Stimulated activated CD4-positive, alpha-beta T cell treated with anti-CD3 and anti-CD28 coated beads, Interleukin-15, amount 100 ng/mL, for 1 hour (primary cell): ENCODE measurements at places on chromosomes 13 and 19.

GRCh38 chr13:39385621-39386231 is 217.3 kb downstream of the LHFPL6 start:
- no peak for DNase-seq

DNA sequence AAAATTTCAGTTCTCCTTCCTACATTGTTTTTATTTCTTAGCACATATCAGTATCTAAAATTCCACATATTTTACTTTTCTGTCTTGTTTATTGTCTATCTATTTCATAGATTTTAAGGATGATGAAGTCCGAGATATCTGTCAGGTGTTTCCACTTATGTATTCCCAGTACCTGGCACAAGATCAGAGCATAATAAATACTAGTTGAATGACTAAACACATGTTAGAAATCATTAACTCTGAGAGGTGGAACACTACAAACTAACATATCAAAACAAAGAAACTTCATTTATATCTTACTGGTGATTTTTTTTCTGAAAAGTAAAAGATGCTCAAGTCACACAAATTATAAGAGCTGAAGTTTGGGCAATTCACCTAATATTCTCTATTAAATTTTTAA is 1208.3 kb downstream of the PCDH9 start:
- DNase-seq, result no peak

DNA sequence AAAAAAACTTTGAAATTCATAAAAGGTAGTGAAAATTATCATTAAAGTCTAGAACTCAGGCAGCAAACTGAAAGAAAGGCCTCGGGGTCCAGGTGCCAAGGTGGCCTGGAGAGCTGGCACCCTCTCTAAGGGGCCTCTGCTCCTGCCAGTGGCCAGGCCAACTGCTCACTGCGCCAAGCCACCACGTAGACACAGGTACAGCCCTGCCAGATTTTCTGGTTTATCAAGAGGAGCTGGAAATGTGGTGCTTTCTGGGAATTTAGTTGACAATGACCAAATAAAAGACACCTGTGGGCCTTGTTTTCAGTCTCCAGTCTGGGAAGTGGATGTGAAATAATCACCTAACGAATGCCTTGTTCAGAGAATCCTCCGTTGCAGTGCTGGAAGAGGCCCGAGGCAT is 22.8 kb downstream of the ZNF574 start:
- no peak for DNase-seq

GRCh38 chr13:43058318-43058674 is 34.9 kb downstream of the DNAJC15 start:
- no peak for DNase-seq

DNA sequence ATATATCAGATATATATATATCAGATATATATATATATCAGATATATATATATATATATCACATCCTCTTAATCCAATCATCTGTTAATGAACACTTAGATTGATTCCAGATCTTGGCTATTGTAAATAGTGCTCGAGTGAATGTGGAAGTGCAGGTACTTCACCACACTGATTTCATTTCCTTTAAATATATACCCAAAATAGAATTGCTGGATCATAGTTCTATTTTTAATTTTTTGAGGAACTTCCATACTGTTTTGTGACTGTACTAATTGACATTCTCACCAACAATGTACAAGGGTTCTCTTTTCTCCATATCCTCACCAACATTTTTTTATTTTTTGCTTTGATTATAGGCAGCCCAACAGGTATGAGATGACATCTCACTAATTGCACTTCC is 277.5 kb downstream of the NHLRC3 start:
- DNase-seq, result no peak

DNA sequence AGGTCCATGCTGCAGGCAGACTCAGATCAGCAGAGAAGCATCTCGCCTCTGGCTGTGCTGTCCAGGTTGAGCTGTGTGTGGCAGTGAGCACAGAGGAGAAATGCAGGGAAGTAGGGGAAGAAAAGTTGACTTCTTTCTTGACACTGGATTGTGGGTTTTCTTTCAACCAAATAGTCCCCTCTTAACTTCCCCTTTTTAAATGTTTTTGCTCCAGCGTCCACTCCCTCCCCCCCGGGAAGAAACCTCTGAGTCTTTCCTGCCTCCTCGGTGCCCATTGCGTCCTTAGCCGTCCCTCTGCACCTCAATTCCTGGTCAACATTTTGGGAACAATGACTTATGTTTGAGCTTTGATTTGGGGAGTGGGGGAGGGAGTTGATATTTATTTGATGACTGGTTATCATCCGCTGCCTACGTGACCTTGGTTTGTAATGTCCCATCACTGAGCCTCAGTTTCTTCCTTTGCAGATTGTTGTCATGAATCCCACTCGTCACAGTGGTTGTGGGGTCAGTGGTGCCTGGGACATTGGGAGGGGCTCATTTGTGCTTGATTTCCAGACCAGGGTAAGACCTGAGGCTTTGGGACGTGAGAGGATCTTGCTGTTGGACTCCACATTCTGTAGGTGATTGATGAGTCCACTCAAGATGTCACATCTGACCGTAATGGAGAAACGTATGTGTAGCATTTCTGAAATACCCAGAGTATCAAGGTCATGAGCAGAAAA is at the start of gene LILRB2:
Gene LILRB2, minus strand, starts transcription at position 104 of the 722 bp plus-strand sequence. CDS start 614 bp downstream, outside the sequence.
- DNase-seq, result no peak

DNA sequence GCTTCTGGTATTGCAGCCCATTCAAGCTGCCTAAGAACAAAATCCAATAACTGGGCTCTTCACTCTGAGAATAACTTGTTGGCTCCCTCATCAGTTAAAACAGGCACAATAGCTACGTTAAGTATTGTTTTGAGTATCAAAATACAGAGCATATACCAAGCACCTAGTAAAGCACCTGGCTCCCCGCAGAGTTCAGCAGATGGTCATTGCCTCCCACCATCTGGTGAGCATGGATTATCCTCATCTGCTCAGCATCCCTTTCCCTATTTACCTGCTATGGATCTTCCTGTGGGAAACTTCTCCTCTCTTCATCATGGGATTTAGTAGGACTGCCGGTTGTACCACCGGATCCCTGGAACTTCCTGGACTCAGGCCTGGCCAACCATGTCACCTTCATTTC is 199.2 kb upstream of the MAB21L1 start:
- no peak for DNase-seq

DNA sequence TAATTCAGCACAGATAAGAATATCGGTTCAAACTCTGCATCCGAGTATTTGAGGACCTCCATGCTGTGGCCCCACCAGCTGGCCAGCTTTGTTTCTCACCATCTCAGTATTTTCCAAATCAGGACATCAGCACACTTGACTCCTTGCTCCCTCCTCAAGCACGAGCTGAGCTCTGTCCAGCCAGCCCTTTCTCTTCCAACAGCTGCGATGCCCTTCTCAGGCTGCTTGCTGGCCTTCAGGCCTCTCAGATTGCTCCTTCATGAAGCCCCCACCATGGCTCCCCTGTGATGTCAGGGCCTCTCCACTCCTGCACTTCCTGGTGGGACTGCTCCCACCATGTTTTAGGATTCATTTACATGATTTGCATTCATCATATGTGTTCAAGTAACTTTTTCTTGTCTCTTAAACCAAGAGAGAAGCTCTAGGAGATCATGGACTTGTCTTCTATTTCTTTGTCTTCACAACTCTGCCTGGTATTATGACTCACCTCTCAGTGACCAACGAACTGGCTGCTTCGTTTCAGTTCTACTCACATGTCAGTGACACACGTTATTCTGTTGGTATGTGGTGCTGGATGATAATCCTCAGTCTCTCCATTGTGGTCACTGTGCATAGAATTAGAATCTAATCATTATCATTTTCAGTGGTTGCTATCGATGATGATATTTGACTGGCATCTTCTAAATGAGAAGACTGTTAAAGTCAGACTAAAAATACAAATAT is 471.7 kb downstream of the EFNB2 start:
- no peak for DNase-seq

- peak; percentile 36 for DNase-seq
These were observed 799 bp downstream of the NR1H2 start for GRCh38 chr19:50377051-50377461.

DNA sequence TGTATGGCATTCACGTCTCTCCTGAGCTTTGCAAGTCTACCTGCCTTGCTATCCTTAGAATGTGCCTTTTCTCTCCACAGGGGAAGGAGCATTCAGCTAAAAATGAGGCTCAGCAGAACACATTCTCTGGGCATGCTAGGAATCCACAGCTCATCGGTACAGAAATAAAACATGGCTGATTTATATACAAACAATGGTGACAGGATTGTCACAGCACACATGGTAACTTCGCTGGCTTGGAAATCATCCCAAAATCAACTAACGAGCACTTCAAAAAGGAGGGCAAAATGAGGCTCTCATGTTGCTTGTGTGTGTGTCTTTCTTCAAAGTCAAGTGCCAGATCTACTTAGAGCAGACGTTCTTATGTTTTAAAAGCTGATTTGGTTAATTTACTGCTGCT is 373.0 kb downstream of the FGF14 start:
- DNase-seq, result no peak

GRCh38 chr13:27171827-27172494 is 350 bp upstream of the USP12 start:
- peak; percentile 90 for DNase-seq

DNA sequence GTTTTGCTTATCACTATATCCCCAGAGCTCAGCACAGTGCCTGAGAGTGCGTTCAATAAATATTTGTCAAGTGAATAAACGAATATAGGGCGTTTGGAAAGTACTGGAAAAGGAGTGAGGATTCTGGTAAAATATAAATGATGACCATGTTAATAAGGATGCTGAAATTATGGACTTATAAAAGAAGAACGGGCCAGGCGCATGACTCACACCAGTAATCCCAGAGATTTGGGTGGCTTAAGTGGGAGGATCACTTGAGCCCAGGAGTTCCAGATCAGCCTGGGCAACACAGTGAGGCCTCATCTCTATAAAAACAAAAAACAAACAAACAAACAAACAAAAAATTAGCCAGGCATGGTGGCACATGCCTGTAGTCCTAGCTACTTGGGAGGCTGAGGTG is 198.1 kb downstream of the VWA8 start:
- DNase-seq, result no peak

GRCh38 chr13:91358387-91358782 is 10.9 kb downstream of the MIR17HG start:
- DNase-seq, result no peak

DNA sequence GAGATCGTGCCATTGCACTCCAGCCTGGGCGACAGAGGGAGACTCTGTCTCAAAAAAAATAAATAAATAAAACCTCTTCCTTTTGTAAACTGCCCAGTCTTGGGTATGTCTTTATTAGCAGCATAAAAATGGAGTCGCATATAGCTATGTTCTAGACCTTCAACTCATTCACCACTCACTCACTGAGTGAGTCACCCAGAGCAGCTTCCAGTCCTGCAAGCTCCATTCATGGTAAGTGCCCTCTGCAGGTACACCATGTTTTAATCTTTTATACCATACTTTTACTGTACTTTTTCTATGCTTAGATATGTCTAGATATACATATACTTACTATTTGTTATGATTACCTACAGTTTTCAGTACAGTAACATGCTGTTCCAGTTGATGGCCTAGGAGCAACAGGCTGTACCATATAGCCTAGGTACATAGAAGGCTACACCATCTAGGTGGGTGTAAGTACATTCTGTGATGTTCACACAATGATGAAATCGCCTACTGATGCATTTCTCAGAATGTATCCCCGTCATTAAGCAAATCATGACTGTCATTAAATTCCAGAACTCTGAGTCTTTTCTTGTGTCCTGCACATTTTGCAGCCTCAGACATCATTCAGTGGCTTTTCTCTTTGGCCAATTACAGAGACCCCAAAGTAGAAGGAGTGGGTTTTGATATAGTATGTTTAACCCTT is 13.7 kb upstream of the FARP1 start:
- no peak for DNase-seq

DNA sequence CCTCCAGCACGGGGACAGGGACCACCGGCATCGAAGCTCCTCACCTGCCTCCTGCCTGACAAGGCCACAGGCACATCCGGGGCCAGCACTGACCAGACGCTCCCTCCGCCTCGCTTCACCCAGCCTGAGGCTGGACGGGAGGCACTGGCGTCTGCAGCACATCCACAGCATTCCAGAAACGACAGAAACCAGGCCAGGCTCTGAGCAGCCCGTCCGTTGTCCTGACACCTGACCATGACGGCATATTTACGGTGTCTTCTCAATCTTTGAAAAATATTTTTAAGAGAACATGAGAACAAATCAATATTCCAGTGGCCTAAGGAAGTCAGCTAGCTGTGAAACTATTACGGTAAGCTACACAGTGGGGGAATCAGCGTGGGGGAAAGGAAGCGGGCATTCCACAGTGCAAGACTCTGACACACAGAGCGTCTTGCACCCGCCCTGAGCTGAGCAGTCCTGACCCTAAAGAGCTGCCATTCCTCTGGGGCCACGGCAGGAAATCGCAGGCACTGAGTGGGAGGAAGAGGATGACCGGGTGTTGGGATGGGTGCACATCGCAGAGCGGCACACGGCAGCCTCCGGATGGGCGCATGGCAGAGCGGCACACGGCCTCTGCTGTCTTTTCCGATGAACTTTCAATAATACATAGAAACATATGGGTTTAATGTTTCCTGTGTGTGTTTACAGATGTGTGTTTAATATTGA is 26.8 kb downstream of the RASA3 start:
- no peak for DNase-seq

- no peak for DNase-seq
These were observed 148.0 kb downstream of the FOXO1 start for GRCh38 chr13:40518481-40518882.

- DNase-seq, result no peak
These were observed 108.3 kb downstream of the DOCK9 start for GRCh38 chr13:98869408-98870090.

- DNase-seq, result peak; percentile 58
These were observed 558 bp upstream of the PPAN start for GRCh38 chr19:10105509-10106099.

DNA sequence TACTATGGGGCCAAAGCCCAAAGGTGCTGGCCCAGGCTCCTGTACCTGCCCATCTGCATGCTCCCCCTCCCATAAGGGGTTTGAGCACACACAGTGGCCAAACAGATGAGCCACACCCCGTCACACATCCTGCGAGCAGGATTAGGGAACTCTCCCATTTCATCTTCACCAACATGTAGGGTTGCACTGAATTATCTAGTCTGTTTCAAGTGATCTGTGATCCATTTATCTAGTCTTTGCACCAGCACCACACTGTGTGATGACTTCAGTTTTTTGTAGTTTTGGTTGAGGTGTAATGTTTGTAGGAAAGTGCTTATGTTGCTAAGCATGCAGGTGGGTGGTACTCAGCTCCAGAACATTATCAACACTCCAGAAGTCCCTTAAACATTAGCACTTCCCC is 249.3 kb downstream of the MYO16 start:
- DNase-seq, result no peak

GRCh38 chr19:17778251-17778967 is 16.5 kb upstream of the B3GNT3 start:
- peak; percentile 20 for DNase-seq

DNA sequence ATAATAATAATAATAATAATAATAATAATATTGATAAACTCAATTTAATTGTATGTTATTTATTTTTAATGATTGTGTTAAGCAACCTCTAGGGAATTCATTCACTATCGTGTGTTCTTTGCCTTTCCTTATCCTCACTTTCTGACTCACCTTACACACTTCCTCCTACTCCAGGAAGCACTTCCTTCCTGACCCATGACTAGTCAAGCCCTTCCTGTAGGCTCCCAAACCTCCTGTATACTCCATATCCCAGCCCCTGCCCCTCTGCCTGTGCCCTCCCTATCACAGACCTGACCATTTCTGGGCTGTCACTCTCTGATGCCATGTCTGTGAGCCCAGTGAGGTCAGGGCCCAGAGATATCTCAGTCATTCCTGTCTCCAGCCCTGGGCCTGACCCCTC is 7.6 kb downstream of the LGALS4 start:
- DNase-seq, result no peak
